ENCODE measurements at places on chromosomes 5 and 9.

- no peak for DNase-seq
These were observed 1.2 kb upstream of the RUSC2 start for GRCh38 chr9:35488566-35489312.

DNA sequence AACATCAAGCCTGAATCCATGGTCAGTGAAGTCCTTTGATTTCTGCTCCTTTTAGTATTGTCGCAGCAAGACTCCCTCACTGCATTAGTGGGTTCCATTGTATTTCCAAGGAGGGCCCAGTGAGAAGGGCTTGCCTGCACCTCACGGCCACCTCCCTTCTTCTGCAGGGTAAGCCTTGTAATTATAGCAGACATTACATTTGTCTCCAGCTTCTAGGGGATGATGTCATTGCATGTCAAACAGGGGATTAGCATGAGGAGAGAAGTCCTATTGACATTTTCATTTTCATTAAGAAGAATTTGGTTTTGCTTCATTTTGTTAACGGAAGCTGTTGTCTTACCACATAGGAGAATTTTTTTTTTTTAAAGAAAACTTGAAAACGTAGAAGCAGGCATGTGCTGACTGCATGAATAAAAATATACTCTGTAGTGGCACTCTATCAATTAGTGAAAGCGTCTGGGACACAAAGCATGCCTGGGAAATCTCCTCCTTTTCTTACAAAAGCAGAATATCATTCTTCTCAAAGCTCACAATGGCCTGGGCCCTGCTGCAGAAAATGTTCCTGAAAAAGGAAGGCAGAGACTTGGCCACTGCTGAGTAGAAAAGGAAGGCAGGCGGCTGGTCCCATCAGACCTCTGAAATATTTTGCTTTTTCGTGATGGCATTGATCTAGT lies 27.1 kb downstream of the MAP1B start:
- DNase-seq = no peak

DNA sequence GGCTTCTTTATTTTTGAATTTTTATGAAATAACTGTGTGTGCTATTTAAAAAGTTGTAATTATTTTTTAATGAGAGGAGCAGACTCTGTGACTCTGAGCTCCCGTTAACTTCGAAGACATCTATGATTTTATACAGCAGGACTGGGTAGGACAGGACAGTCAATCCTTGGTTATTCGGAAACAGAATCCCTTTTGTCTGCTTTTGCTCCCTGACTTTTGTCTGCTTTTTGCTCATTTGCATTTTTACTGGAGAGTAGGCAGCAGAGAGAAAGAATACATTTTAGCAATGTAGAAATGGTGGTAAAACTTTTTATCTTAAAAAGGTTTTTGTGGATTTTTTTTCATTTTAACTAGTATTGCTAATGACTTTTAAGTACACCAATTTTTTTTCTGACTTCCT lies 303.6 kb downstream of the ARHGAP26 start:
- no peak for DNase-seq

DNA sequence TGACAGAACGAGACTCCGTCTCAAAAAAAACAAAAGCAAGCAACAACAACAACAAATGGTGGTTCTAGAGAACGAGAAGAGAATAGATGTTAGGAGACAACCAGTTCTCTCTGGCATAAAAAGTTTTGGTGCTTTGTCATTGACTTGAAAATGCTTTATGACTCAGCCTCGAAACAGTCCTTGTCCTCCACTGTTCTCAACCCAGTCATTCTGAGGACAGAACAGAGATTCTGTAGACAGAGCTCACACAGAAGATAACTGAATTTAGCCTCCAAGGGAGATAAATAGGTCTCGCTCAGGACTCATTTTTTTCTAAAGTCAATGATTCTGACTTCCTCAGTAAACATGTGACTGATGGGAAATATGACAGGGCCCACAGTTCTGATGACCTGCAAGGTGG lies 76.0 kb upstream of the FSTL4 start:
- no peak for DNase-seq

GRCh38 chr5:7668161-7668560 lies 182.8 kb downstream of the CFAP90 start:
- no peak for DNase-seq

DNA sequence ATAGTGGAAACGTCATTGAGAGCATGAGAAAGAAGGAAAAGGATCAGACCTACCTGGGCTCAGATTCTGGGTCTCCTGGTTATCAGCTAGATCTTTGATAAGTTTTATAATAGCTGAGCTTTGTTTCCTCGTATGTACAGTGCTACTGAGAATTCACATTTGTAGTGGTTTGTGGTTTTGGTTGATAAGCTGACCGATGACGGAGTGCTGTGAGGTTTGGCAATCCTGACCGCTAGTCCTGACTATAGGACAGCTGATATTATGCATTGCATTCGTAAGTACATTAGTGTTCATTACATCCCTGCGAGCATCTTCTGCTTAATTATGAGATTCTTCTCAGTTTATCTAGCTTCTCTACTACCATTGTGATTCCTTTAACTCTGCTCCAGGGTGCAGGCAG lies 190.7 kb upstream of the SLC27A6 start:
- no peak for DNase-seq

DNA sequence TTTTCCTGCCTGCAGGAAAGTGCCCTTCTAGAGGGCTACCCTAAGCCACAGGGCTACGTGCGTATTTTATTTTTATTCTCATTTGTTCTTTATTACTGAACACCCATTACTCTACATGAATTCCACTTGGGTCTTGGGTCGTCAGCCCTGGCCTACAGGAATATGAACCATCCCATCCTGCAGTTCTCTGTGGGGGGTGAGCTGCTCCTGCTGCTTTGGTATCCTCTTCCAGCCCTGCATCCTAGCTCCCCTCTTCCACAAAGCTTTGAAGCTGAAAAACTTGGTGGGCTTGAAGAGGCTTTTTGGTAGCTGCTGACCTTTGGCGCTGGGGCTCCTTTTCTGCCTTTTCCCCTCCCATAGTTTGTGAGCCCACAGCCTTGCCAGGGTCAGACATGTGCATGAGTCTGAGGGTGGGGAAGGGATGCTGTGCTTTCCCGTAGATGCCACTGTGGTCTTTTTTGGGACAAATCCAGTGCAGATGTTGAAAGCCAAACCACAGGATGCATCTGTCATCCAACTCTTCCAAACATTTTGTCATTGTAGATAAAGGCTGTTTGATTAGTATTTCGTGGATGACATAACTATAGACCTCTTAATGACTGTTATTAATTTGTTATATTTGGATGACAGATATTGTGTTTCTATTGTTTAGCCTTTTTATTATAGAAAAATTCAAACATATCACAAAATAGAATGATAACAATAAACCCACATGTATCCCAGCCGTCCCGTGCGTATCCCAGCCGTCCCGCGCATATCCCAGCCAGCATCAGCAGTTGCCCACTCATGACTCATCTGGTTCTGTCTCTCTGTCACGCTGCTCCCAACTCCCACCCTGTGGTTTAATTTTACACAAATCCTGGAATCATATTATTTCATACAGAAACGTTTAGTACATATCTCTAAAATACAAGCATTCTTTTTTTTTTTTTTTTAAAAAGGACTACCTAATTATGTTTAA lies 43.9 kb downstream of the SLC46A2 start:
- no peak for DNase-seq

GRCh38 chr5:143231973-143232812 lies 171.3 kb downstream of the NR3C1 start:
- DNase-seq = no peak

DNA sequence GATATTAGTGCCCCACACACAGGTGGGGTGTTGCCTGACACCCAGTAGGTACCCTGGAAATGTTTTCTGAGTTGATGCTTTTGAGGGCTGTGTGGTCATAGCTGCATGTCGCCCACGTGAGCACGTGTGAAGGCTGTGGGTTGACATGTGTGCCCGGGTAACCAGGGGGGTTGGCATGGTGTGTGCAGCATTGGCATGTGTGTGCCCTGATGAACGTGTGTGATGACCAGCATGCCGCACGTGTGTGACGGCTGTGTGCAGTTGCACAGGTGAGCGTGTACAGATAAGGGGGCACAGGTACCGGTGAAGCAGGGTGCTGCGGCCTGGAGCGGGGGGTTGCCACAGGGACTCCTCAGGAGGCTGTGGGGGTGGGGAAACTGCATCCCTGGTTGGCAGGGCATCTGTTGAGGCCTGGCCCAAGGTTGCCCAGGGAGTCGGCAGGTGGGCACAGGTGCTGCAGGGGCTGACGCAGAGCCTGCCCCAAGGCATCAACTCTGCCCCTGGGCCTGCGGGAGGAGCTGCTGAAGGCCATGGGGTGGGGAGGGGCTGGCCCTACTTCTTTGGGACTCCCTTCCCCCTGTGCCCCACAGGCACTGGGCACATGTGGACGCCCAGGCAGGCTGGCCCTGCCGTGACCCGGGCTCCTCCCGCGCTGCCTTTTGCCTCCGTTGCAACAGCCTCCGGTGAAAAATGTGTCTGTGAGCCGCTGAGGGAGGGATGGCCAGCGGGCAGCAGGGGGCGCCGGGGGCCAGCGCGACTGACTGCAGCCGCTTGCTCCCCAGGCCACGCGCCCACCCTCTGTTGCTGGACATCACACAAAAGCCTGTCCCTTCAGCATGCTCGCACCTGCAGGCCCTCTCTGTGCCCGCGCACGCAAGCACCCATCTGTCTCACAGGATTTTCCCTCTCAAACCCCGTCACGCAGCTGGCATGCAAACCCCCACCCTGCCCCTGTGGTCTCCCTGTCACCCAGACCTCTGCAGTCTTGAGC lies 2.2 kb downstream of the UNC5A start:
- no peak for DNase-seq

- DNase-seq = no peak
These were observed 78.4 kb downstream of the GLDC start for GRCh38 chr9:6567140-6567591.

DNA sequence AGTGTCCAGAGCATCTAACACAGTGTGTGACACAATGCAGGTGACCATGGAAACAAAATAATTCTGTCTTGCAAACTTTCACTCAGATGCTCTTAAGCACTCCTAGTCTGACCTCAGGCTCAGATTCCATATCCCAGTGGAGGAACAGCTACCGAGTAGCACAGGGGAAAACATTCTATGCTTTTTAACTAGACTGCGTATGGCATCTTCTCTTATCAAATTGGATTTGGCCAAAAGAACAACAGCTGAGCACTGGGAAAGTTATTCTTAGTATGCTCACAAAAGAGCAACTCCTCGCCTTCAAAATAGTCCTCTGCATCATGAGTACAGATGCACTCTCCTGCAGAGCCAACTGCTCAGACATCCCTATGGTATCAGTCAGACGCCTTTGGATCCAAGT lies 528.2 kb upstream of the DAP start:
- no peak for DNase-seq
